ENCODE measurements at places on chromosomes 16 and 17.

GRCh38 chr16:2147981-2148671 lies at the start of gene RAB26:
TSS of gene RAB26 (plus strand) at chr16:2148625. CDS start at chr16:2148784, 159 bp downstream.
- peak; percentile 65 for DNase-seq

- DNase-seq = no peak
These were observed 2.3 kb upstream of the IL4R start for GRCh38 chr16:27311448-27311830.

- DNase-seq = no peak
These were observed 19.2 kb downstream of the WFDC1 start for GRCh38 chr16:84313921-84314320.

GRCh38 chr17:38919316-38920078 lies 5.9 kb upstream of the LASP1NB start:
- DNase-seq = no peak

DNA sequence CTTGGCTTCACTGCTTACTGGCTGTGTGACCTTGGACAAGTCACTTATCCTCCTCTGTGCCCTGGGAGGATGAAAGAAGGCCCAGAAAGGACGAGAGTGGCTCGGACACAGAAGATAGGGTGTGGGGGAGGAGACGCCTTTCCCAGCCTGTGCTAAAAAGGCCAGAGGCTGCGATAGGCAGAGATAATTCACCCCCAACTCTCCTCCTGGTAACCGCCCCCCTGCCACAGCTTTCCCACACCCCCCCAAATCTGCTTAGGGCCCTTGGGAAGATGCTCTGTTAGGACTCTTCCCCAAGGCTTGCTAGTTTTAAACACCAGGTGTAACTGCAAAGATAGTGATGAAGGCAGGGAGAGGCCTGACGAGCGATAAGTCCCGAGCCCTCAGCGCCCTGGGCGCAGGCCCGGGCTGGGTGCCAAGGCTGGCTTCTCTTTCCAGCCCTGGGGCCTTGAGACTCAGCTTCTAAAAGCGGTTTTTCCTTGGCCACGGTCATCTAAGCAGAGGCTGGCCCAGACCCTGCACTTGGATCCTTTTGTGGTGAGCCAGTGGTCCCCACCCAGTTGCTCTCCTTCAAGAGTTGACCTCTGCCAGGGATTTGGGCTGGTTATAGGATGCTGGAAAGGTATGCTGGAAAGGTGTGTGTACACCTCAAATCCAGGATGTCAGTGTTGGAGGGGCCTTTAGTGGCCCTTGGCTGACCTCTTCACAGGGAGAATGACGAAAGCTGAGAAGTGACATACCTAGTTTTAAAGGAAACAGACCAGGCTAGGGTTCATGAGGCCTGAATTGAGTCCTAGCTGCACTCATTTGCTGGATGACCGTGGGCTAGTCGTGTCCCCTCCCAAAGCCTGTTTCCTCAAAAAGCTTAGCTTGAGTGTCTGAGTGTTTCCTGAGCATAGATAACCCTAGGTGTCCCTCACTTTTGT lies 3.4 kb upstream of the PPP1R9B start:
- DNase-seq = no peak

- no peak for DNase-seq
These were observed 12.2 kb downstream of the WFIKKN2 start for GRCh38 chr17:50847566-50847965.

- DNase-seq = no peak
These were observed 20.6 kb downstream of the TPPP3 start for GRCh38 chr16:67372664-67373063.

DNA sequence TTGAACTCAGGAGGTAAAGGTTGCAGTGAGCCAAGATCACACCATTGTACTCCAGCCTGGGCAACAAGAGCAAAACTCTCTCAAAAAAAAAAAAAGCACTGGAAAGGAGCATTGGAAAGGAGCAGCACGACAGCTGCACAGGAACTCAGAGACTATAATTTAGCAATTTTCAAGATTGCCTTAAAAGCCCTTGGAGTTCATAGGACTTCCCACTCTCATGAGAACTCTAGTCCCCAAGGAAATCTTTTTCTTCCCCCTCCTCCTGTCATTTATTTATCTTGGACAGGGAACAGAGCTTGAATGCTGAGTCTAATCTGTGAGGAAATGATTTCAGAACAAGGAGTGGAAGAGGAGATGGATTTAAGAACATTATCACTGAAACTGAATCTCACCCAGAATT lies 69.0 kb downstream of the PLXDC1 start:
- DNase-seq = no peak

- no peak for DNase-seq
These were observed 25.3 kb downstream of the MARCHF10 start for GRCh38 chr17:62782730-62783270.

GRCh38 chr17:75908201-75908600 lies 3.5 kb upstream of the MRPL38 start:
- DNase-seq = no peak

DNA sequence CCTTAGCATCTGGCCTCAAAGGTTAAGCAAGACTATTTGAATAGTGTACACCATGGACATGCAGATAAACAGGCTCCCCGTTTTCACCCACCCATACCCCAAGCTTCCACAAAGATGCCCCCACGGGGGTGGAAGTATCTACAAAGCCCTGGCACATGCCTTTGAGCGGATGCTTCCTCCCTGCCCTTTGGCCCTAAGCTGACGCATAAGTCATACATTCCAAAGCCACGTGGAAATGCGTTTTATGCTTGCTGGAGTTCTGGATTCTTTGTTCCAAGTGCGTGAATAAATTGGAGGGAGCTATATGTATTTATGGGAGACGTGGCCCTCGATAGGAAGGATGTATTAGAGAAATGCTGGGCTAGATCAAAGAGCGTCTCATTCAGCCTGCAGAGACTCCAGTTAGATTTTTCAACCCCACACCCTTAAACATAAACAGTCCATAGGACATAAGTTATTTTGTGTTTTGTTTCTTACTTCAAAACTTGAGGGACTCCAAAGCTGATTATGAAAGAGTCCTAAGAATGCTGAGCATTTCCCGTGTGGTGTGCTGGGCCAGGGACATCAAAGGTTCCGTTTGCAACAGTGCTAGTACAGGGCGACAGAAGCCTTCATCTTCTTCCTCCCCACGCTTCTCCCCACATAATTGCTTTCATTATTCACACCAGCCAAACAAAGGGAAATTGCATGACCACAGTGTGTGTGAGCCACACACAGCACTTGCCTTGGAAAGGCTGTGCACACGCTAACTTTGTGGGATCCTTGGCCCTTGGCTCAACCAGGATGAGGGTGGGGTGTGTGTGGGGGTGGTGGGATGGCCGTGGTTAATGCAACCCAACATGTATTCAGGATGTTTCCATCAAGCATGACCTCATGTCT lies 73.6 kb downstream of the WIPI1 start:
- DNase-seq = peak; percentile 28

DNA sequence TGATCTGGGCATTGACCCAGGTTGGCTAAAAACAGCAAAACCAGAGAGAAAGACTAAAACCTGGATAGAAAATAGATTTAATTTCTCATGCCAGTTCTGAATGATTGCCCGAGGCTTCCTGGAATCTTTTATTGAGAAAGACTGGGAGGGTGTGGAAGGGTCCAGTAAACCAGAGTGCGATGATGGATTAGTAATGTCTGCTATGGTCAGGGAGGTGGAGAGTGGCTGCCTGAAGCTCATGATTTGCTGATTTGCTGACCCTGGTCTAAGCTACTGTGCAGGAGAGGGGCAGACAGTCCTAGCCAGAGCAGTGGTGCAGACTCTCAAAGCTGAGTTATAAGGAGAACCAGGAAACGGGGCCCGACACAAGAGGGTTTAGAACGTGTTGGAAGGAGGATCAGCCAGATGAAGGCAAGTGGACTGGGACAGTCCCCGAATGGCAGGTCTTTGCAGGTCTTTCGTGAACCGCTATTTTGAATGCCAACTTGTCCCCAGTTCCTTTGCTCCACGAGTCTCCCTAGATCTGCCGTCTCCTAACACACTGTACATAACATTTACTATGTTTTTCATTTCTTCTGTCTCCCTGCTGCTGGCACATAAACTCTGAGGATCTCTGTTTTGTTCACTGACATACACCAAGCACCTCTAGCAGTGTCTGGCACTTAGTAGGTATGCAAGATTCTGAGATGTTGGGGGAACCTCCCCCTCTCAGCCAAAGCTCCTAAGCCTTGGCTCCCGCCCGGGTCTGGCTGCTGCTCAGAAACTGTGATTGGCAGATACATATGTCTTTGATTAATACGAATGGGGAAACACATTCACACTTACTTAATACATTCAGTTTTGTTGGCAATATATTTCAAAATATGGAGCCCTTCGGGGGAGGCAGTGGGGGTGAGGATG lies 237.3 kb upstream of the TNRC6C start:
- DNase-seq = no peak

- DNase-seq = no peak
These were observed 16.8 kb downstream of the AMFR start for GRCh38 chr16:56408379-56409098.

- DNase-seq = peak; percentile 17
These were observed 13.4 kb downstream of the PGS1 start for GRCh38 chr17:78391843-78392242.

DNA sequence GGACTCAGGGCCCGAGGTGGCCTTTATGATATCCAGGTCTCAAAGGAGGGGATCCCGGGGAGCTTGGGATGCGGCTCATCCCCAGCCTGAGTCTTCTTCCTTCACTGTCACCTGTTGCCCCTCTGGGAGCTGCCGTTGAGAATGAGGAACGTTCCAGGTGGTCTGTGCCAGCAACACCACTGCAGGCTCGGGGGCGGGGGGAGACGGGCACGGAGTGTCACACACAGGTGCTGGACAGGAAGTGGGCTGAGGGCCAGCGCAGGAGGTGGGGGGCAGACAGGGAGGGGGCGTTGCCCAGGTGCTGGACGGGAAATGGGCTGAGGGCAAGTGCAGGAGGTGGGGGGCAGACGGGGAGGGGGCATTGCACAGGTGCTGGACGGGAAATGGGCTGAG lies 28.2 kb downstream of the METRNL start:
- no peak for DNase-seq

- DNase-seq = no peak
These were observed 99.1 kb downstream of the SOX9 start for GRCh38 chr17:72219824-72220493.

DNA sequence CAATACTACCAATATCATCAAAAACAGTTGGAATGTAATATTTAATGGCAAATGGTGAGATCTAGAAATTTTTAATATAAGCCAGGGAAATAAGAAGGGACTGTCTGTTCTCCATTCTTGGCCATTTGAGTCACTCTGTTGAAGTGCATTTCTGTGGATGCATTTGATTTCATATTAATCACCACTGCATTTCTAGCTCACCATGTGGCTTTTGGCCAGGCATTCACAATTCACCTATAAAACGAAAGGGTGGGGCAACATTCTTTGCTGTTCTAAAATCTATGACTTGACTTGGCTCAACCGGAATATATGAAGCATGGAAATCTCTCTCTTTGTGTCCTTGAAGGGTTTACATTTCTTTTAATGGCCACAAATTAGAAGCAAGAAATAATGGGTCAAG lies 483.0 kb downstream of the SLC39A11 start:
- DNase-seq = no peak

DNA sequence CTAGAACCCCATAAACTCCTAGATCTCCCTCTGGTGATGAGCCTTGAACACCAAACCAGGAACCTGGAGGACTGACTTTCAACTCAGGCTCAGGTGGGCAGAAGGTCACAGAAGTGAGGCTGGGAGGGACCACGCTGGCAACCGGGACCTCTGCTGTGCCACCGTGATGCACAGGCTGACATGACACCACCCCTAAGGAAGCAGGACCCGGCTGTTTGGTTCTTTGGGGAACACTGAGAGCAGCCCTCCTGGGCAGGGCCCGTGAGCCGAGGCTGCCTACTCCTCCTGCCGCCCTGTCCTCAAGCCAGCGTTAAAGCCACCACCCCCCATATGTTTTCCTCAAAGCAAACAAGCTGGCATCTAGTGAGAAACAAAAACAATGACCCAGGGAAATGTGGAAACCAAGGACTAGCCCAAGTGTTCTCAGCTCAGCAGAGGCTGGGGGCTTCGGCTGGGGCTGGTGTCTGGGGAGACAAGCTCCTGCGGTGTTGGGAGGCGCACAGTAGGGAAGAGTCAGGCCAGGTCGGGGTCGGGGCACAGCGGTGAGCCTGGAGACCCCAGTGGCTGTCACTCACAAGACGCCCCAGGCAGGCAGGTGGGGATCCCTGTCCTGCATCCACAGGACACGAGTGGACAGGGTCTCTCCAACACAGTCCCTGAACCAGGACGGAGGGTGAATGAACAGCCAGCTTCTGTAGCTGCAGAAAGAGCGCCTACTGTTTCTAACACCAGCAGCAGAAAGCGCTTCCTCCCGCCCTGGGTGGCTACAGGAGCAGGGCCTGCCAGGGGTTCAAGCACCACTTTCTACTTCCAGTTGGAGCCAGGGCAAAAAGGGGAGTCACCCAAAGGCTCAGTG lies 1.7 kb downstream of the SMIM5 start:
- no peak for DNase-seq

DNA sequence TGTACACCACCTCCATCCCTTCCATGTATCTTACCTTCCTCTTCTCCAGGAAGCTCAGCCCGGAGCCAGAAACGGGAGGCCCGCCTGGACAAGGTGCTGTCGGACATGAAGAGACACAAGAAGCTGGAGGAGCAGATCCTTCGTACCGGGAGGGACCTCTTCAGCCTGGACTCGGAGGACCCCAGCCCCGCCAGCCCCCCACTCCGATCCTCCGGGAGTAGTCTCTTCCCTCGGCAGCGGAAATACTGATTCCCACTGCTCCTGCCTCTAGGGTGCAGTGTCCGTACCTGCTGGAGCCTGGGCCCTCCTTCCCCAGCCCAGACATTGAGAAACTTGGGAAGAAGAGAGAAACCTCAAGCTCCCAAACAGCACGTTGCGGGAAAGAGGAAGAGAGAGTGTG lies 756 bp upstream of the MVP start:
- no peak for DNase-seq
